GM19239 (cell line): ENCODE measurements at places on chromosomes 12 and 14.

- DNase-seq: no peak
These were observed 25.6 kb downstream of the SYNE3 start for GRCh38 chr14:95490727-95491451.

- DNase-seq: no peak
These were observed 15.6 kb downstream of the CEP170B start for GRCh38 chr14:104880584-104881210.

GRCh38 chr14:61977217-61977616 lies 215.0 kb downstream of the SNAPC1 start:
- DNase-seq: no peak

DNA sequence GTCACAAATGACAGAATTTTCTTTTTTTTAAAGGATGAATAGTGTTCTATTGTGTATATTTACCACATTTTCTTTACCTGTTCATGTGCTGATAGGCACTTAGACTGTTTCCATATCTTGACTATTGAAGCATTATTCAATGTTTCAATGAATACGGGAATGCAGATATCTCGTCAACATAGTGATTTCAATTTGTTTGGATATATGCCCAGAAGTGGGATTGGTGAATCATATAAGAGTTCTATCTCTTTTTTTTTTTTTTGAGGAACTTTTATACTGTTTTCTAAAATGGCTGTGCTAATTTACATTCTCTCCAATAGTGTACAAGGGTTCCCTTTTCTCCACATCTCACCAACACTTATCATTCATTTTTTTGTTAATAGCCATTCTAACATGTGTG lies 97.9 kb upstream of the FAR2 start:
- no peak for DNase-seq

DNA sequence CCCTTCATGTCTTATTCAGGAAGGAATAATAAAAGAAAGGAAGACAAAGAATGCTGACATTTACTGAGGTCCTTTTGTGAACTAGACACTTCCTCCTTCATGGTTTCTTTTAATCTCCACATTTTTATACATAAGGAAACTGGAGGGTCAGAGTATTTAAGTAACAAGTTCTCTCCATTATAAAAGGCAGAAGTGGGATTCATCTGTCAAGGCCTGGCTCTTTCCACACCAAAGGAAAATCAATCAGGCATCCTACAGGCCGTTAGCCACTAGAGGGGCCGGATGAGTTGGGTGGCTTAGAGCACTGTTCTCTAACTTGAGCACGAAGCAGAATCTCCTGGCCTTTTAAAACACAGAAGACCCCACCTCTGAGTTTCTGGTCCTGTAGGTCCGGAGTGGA lies 36.8 kb upstream of the NINJ2 start:
- no peak for DNase-seq

- peak; percentile 46 for DNase-seq
These were observed 516 bp downstream of the ANKRD9 start for GRCh38 chr14:102508774-102509745.

DNA sequence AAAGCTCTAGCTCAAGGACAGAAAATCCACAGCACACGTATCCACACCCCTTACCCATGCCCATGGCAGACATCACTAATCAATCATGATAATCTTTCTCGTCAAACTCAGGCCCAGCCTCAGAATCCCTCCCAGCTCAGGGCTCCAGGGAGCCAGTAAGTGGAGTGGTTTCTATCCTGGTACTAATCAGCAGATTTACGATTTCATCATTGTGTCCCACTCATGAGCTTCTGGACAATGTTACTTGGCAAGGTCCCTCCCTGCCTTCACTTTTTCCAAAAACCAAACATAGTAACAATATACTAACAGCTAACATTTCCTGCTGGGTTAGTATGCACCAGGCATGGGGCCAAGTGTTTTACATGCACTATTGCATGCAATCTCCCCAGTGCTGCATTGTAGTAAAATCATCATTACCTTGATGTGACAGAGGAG lies 45.8 kb upstream of the NCOR2 start:
- no peak for DNase-seq

- DNase-seq: no peak
These were observed 8.0 kb downstream of the YY1 start for GRCh38 chr14:100246809-100247428.

- DNase-seq: no peak
These were observed 195.2 kb upstream of the CRY1 start for GRCh38 chr12:107288414-107289127.

DNA sequence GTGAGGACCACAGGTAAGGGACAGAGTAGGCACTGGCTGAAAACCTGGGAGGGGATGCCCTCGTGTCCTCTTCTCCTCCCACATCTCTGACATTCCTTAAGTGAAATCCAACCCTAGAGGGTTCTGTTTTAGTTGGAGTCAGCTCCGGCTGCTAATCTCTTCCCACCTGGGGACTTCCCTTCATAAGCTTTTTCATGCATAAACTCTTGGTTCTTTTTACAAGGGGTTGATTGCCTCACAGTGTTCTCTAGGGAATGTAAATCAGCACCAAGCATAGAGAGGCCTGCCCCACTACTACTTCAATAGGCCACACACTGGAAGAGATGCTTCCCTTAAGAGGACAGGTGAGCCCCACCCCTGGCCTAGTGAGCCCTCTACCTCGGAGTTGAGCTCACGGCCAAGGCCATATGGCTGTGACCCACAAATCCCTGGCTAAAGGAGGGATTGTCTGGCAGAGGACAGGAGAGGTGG lies 3.2 kb upstream of the SYNDIG1L start:
- DNase-seq: no peak

GRCh38 chr12:90303771-90304170 lies 595.1 kb upstream of the ATP2B1 start:
- DNase-seq: no peak

DNA sequence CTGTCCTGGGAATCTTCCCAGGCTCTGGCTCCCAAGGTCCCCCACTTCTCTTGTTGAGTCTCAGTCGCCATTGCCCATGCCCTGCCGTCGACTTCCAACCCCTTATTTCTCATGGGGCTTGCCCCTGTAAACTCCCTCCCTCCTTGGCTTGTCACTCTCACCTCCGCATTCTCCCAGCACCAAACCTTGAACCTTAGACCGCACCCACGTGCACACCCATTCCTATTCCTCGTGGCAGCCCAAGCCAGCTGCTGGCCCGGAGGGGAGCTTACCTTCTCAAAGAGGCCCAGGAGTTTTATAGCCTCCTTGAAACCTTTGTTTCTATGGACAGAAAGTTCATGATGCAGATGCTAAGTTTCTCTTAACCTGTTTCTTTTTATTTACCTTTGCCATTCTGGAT lies 4.6 kb downstream of the JDP2 start:
- no peak for DNase-seq

GRCh38 chr14:103514596-103515421 lies 7.8 kb downstream of the CKB start:
- DNase-seq: no peak

GRCh38 chr12:9694241-9694640 lies 24.7 kb downstream of the CLEC2D start:
- no peak for DNase-seq

- DNase-seq: no peak
These were observed 96.1 kb downstream of the PIWIL1 start for GRCh38 chr12:130433834-130434233.

GRCh38 chr12:78128211-78128610 lies 297.5 kb downstream of the NAV3 start:
- no peak for DNase-seq

DNA sequence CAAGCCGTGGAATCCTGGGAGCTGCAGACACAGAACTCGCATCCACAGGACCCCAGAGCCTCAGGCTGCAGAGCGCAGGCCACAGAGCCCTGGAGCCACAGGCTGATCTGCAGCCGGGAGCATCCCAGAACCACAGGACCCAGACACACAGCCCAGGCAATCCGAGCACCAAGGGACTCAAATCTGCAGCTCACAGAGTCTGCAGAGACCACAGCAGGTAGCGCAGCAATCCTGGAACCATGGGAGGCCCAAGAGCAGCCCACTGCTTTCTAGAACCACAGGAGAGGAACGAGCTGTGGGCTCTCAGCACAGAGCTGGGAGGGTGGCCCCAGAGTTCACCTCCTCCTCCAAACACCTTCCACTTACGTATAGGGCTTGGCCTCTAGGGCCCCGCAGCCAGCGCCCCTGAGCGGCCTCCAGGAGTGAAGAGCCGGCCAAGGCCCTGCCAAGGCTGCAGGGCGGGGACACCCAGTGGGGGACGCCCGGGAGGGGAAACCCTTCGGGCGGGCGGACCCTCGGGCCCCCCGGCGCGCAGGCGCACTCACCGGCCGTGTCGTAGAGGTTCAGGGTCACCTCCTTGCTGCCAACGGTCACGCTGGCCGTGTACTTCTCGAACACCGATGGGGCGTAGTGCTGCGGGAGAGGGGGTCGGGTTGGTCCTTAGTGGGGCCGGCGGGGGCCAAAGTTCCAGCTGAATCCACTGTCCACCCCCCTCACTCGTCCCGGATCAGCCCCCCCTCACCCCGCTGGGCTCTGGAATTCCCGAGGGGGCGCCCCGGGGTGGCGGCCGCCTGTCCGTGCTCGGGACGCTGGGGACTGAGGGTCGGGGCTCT lies 665 bp downstream of the RHOF start:
- DNase-seq: peak; percentile 37

GRCh38 chr12:115683240-115683780 lies 594.2 kb downstream of the MED13L start:
- no peak for DNase-seq

GRCh38 chr12:42129595-42130204 lies 15.0 kb downstream of the GXYLT1 start:
- no peak for DNase-seq
